Upper lobe of left lung (tissue), 6 donors: ENCODE measurements at places on chromosomes 5 and 9.

GRCh38 chr9:77793849-77794248 lies 145.7 kb upstream of the GNA14 start:
- no peak for DNase-seq

GRCh38 chr5:93592883-93593282 lies 9.9 kb downstream of the NR2F1 start:
- DNase-seq: no peak

DNA sequence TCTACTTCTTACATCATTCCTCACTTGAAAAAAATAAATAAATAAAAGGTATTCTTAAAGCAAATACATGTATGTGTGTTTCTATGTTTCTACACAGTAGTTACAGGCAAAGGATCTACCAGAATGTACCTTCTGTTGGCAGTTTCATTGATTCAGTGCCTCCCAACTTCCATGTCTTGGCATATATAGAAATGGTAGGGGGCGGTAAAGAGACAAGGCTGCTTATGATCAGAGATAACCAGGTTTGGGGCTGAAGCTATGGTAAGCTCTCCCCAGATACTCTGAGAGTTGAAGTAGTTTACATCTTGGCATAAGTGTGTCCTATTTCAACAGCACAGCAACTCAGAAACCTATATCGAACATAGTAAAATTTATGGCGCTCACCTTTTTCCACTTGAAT lies 1075.4 kb upstream of the C9orf72 start:
- no peak for DNase-seq

- DNase-seq: no peak
These were observed 5.1 kb downstream of the STARD4 start for GRCh38 chr5:111507276-111507675.

GRCh38 chr9:22060831-22061383 lies 51.8 kb upstream of the CDKN2B start:
- DNase-seq: no peak

DNA sequence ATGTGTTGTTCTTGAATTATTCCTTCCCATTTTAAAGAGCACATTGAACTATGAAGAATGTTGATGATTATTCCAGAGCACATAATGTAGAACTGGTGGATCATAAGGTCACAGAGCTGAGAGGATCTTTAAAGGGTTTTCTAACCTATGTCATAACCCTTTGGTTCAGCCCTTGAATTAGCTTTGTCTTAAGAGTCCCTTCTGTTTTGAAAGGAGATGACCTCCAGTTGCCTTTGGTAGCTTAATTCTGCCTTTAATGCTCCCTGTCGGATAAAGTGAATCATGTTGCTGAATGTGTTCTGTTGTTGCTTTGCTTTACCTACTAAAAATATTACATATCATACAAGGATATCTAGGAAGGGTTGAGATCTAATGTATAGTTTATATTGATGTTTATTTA lies 99.1 kb upstream of the PRRC1 start:
- no peak for DNase-seq
